Stimulated activated CD4-positive, alpha-beta T cell treated with anti-CD3 and anti-CD28 coated beads, Interleukin-2, amount 100 ng/mL, for 48 hours (primary cell): ENCODE measurements at places on chromosomes 7 and 10.

DNA sequence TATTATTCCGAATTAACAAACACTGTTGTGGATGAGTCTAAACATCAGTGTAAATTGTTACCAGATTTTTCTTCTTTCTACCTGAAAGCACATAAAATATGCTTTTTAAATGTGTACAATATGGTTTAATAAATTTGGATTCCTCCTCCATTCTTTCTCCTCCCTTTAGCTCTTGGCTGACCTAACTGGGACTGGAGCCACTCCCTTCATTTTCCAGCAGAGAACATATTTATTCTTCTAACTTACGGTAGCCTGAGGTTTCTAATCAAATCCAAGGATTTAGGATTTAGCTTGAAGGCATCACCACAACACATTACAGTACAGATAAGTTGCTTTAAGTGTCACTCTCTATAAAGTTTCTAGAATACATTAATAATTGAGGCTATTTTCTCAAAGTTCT, 88.2 kb upstream of the SEMA3C start:
- no peak for DNase-seq

- DNase-seq = no peak
These were observed 349.8 kb downstream of the PTPRN2 start for GRCh38 chr7:158237672-158238335.

GRCh38 chr10:104026762-104027161, 58.9 kb downstream of the COL17A1 start:
- DNase-seq = no peak

- peak; percentile 66 for DNase-seq
These were observed 191.4 kb downstream of the FAM107B start for GRCh38 chr10:14583252-14583651.
